ENCODE measurements at places on chromosomes 13 and 19.

DNA sequence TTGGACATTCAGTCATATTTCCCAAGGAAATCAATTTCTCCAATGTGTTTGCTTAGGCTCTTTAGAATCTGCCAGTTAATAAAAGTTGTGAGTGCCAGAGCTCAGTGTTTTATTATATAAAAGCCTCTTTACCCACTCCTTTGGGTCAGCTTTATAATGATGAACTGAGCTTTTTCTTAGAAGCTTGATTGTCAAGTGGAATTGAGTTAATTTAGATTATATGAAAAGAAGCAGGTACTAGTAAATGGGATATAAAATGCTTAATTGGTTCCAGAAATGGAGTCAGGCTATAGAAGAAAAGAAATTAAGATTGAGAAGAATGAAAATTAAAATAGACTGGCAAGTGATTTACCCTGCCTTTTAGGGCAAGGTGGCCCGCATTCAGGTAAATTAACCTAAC is 363.2 kb downstream of the SLITRK6 start:
- DNase-seq, result no peak

DNA sequence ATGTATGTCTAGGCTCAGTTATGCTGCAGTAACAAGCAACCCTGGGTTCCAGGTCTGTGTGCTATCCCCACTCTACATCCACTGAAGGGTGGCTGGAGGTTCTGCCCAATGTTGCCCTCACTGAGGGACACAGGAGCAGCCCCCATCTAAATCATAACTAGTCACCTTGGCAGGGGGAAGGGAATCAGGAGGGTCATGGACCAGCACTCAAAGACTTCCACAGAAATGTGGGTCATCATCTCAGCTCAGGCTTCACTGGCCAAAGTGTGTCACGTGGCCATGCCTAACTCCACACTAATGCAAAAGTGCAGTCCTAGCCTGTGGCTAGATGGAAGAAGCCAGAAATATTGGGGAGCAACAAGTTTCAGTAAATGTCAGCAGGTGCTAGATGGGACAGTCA is 137.3 kb upstream of the ZNF507 start:
- DNase-seq, result no peak

DNA sequence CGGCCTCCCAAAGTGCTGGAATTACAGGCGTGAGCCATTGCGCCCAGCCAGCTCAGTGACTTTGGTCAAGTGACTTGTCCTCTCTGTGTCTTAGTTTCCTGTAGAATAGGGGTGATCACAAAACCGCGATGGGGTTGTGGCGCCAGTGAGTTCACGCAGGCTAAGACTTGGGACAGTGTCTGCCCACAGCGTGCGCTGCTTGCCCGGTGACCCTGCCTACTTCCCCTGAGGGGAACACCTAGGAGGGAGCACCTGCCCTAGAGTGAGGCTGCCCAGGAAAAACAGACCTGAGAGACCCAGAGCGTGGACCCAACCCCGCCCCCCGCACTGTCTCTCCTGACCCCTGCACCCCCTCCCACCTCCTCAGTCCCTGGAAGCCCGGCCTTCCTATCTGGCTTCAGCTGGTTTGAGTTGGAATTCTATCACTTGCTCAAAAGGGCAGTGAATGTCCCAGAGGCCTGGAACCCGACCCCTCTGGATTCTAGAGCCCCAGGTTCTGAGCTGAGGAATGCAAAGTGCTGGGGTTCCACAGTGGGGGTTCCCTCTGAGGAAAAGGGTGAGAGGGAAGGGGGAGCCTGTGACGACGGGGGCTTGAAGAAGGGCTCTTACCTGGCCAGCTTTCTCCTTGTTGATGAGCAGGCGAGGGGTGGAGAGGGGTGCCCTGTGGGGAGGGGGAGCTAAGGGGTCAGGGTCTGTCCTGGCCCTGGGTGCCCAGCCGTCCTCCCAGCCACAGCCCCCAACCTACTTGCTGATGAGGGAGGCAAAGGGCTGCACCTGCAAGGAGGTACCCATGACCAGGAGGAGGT is 2.2 kb upstream of the RINL start:
- DNase-seq, result no peak

GRCh38 chr13:45101327-45102018 is 18.8 kb upstream of the GTF2F2 start:
- no peak for DNase-seq

GRCh38 chr13:25688536-25688935 is 316.8 kb downstream of the ATP8A2 start:
- no peak for DNase-seq

DNA sequence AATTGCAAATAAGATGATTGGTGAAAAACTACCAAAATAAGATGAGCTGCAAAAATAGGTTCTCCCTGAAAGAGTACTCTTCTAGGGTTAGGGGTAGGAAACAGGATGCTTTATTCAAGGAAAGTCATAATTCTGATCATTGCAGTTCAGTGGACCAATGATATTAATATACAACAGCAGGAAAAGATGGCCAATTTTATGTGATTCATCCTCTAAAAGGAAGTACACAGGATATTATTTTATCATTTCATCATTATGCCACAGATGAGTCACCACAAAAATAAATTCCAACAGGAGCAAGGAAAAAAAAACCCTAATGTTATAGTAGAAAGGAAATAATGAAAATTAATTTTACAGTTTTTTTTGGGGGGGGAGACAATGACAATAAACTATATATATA is 205.0 kb downstream of the NALCN start:
- DNase-seq, result no peak

DNA sequence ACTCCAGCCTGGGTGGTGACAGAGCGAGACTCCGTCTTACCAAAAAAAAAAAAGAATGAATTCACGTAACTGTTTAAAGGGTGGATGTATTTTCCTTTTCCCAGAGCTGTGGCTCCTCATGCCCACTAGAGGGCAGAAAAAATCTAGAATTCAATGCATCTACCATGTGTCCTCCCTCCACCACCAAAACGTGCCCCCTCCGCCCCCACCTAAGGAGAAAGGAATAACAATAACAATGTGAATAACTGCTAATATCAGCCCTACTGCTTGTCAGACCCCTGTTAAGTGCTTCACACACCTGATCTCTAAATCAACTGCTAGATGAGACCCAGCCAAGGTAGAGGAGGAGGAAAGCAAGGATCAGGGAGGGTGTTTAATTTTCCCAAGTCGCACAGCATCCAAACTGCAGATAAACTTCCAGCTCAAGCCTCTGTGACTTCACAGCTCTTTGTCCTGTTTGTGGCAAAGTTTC is 20.2 kb upstream of the PNMA8B start:
- no peak for DNase-seq

- no peak for DNase-seq
These were observed 968.8 kb downstream of the TUBA3C start for GRCh38 chr13:18212873-18213272.

DNA sequence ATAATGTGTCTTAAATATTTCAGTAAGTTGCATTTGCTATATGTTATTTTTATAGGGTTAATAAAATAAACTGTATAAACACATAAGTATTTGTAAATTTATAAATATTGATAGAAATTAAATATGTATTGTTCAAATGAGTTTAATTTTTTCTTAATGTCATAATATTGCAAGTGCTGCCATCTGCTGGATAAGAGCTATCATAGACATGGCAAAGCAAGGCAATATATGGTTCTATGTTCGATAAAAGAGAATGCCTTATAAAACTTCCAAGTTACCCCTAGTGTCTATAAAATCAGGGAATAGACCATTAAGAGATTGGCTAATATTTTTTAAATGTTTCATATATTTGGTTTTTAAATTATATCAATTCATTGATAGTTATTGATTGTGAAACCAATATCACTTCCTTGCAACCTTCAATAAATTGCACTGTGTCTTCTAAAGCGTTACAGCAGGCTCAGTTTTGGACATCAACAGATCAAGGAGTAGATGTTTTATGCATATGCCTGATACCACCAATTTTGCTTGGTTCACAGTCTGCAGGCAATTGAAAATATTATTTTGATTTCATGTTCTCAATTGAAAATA is 29.0 kb upstream of the SLITRK6 start:
- no peak for DNase-seq

DNA sequence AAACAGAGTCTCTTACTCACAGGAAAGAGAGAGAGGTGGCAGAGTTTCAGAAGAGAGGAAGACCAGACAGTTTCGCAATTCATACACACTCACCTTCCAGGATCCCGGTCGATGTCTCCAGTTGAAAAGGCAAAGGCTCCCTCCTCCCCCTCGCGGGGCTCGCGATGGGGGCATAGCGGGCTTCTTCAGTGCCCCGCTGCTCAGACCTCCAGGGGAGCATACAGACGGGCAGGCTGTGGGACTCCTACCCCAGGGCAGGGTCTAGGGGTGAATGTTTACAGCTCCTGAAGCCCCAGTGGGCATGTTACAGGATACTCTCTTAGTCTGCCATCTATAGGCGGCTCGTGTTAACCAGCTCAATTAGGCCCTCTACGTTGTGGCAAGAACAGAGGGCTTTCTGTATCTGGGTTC is 139.2 kb downstream of the SLITRK5 start:
- no peak for DNase-seq

DNA sequence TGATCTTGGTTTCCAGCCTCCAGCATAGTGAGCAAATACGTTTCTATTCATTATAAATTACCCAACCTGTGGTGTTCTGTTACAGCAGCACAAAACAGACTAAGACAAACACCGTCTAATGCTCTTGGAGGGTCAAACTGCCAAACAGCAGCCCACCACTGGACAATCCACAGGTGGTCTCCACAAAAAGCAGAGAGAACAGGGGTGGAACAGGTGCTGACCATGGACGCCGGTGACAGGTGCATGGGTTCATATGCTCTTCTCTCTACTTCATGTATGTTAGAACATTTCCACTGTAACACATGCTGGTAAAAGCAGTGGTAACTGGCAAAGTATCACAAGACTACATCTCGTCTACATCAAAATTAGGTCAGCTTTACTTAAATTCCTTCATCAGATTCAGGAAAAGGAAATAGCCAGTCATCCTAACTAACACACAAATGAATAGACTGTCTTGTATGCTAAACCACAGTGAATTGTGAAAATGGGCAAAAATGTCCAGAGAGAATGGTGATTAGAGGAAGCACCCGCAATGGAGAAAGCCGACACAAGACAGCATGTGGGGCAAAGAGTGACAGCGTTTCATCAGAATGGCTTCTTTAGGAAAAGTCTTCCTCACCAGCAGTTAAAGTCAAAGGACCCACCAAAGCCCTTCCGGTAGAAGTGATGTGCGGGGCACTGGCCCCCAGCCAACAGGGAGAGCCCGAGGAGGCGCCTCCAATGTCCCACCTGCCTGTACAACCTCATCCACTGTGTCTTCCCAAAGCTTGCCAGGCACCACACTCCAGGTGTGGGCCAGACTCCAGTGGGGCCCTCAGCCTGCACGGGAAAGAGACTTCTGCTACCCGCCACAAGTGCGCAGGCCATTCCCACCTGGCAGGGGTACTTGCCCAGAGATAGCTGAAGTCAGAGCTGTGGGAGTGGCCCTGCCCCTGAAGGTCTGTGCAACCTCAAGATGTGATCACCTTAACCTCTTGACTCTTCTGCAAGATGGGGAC is 6.5 kb downstream of the CARS2 start:
- DNase-seq, result no peak

DNA sequence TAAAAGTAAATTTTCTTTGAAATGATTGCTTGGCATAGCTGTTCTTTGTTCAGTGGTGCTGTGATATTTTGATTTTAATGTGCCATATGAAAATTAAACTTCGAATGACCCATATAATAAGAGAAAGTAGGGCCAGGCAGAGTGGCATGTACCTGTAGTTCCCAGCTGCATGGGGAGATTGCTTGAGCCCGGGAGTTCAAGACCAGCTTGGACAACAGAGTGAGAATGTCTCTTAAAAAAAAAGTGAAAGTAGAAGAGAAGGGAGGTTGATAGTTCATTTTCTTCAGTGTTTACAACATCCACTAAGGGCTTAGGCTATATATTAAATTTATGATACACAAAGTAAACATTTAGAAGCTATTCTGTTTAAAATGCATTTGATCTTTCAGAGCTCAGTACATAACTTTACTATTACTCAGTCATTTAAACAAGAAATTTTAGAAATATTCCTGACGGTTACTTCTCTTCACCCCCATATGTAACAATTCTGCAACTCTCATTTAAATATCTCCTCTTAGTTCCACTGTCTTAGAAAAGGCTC is 17.2 kb upstream of the RFC3 start:
- no peak for DNase-seq

GRCh38 chr19:2097203-2097885 is 629 bp downstream of the IZUMO4 start:
- peak; percentile 41 for DNase-seq

GRCh38 chr13:77095288-77095687 is 68.3 kb upstream of the FBXL3 start:
- DNase-seq, result no peak

GRCh38 chr13:80841414-80841813 is 500.5 kb upstream of the SPRY2 start:
- no peak for DNase-seq

DNA sequence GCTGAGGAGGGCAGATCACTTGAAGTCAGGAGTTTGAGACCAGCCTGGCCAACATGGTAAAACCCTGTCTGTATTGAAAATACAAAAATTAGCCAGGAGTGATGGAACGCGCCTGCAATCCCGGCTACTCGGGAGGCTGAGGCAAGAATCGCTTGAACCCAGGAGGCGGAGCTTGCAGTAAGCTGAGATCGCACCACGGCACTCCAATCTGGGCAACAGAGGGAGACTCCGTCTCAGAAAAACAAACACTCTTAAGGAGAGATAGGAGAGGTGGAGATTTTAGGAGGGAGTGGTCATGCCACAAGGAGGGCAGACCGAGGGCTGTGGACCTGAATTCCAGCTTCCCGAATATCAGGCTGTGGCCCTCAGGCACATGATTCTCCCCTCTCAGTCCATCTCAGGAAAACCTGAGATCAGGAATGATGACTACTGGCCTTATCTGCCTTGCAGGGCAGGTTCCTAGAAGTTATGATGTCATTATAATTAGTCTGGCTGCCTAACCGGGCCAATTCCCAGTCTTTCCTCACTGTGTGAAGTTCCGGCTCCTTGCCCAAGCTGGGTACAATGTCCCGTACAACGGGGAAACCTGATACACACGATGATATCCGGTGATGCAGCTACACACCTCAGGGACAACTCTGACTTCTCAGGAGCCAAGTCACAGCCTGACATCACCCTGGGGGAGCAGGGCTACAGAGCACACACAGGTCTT is 2.5 kb downstream of the SLC35E1 start:
- no peak for DNase-seq

- DNase-seq, result no peak
These were observed 30.1 kb downstream of the GSX1 start for GRCh38 chr13:27822258-27822872.

DNA sequence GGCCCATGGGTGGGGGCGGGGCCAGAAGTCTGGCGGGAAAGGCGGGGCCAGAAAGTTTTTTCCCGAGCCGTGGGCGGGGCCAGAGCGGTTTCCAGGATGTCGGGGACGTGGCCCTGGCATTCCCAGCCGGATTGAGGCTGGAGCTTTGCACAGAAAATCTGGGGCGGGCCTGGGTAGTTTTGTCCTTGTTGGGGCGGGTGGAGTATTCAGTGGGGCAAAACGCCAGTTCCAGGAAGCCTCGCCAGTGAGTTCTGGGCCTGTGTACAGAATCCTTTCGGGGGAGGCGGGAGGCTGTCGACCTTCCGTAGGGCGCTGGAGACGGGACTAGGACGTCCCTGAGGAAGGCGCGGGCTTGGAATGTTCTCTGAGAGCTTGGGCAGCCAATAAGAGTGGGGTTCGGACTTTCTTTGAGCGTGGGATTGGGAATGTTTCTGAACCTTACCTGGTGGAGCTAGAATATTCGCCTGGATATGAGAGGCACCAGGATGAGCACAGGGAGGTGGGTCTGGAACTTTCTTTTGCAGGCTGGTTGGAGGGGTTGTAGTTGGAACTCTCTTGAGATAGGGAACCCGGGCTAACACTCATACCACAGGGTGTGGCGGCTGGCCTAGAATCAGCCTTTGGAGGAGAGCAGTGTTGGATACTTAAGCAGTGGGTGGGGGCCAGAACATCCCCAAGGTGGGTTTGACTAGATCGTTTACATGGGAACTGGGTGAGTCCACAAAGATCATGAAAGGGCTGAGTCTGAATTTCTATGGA is 1.3 kb downstream of the CCDC9 start:
- no peak for DNase-seq
